Umbilical cord (tissue), 2 donors: ENCODE measurements at places on chromosomes 4 and X. TPM values are rescaled to one million over a fixed set of nuclear protein-coding genes. Genes with fewer than 3 reads are reported as not detected.

Gene NHSL2
- 25.3 TPM for total RNA-seq

Gene IGBP1
- 58.7 TPM for total RNA-seq

Gene NEIL3
- 2.6 TPM for total RNA-seq

Gene FAM149A
- total RNA-seq = 20.0 TPM

GRCh38 chr4:86101841-86102240 lies 258.0 kb downstream of the MAPK10 start:
- DNase-seq = no peak

- no peak for DNase-seq
Observed at GRCh38 chr4:135605076-135605475, 1403.5 kb upstream of the PABPC4L start.

- DNase-seq = peak; percentile 55
Observed at GRCh38 chrX:10722851-10723250, 102.5 kb upstream of the MID1 start.

DNA sequence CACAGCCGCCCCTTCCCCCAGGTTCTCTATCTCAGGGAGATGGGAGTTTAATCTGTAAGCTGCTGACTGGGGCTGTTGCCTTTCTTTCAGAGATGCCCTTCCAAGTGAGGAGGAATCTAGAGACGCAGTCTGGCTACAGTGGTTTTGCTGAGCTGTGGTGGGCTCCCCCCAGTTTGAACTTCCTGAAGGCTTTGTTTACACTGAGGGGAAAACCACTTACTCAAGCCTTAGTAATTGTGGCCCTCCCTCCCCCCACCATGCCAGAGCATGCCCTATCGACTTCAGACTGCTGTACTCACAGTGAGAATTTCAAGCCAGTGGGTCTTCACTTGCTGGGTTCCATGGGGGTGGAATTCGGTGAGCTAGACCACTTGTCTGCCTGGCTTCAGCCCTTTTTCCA lies 131.3 kb downstream of the FAAH2 start:
- DNase-seq = no peak

GRCh38 chrX:108614616-108615015 lies 121.7 kb downstream of the IRS4 start:
- no peak for DNase-seq

DNA sequence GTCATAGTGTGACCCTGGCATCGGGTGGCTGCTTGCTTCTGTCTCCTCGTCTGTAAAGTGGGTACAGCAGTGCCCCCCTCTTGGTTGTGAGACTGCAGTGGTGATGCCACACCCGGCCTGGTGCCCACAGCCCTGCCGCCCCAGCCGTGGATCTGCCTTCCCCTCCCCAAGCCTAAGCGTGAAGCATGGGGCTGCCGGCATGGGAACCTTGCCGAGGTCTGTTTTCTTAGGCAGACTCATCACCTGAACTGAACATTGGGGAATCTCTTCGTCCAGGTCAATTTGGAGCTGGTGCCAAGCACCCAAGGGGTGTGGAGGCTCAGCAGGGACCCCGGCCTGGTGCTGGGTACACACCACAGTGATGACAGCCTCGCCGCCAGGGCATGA lies 108.4 kb downstream of the PSAPL1 start:
- DNase-seq = no peak

- no peak for DNase-seq
Observed at GRCh38 chr4:982814-983213, 4.0 kb upstream of the IDUA start.

- peak; percentile 19 for DNase-seq
Observed at GRCh38 chr4:142130666-142131065, 494.3 kb downstream of the IL15 start.
